ENCODE measurements at places on chromosomes 1 and 21.

GRCh38 chr21:38908537-38908936, 102.8 kb downstream of the ETS2 start:
- DNase-seq: no peak

GRCh38 chr1:234484991-234485739, 6.2 kb upstream of the TARBP1 start:
- DNase-seq: peak; percentile 63

DNA sequence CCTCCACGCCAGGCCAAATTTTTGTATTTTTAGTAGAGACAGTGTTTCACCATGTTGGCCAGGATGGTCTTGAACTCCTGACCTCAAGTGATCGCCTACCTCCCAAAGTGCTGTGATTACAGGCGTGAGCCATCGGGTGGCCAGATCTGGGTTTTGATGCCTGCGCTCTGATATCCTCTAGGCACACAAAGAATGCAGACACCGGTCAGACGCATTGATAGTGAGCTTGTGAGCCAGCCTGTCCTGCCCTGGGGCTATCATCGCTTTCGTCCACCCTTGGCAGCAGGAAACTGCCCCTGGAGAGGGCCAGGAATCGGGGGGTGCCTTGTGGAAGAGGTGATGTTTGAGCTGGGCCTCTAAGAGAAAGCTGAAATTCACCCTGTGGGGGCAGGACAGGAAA, 4.0 kb downstream of the FBLIM1 start:
- no peak for DNase-seq

DNA sequence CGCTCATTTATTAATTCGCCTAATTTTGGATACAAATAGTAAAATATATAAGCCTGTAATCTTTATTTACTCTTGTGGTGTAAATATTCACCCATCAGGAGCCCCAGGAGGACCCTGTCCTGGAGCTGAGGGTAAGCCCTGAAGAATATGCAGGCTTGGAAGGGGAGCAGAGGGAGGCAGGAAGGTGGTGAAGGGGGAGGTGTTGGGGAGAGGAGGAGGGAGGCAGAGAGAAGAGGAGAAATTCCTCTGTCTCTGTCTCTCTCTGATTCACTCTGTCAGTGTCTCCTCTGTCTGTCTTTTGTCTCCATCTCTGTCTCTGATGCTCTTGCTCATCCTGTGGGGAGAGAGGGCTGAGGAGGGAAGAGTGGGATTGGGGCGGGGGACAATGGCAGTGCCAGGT, 2.8 kb upstream of the C4BPB start:
- DNase-seq: peak; percentile 53

DNA sequence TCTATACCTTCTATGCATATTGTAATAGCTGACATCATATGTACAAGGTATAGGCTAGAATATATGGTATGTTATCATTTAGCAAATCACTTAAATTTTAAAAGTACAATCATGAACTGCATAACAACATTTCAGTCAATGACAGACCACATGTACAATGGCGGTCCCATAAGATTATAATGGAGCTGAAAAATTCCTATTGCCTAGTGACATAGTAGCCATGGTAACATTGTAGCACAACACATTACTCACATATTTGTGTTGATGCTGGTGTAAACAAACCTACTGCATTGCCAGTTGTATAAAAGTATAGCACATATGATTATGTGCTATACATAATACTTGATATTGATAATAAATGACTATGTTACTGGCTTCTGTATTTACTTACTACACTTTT, 8.9 kb downstream of the RAB3B start:
- no peak for DNase-seq

- no peak for DNase-seq
These were observed 27.3 kb upstream of the RLF start for GRCh38 chr1:40133839-40134238.

DNA sequence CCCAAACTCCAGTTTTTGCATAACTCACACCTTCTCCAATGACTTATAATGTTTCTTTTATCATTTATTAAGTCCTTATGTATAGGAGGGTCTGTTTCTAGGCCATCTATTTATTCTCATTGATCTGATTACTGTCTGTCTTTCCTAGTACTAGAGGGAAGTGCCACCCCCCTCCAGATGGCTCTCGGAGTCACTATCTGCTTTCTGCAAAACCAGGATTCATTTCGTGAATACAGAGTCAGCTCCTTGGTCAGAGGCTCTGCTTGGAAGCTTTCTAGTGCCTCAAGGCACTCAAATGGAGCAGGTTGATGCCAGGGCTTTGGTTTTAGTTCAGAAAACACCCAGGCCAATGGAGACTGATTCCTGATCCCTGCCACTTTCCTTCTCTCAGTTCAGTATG, 102.3 kb upstream of the CD34 start:
- no peak for DNase-seq

DNA sequence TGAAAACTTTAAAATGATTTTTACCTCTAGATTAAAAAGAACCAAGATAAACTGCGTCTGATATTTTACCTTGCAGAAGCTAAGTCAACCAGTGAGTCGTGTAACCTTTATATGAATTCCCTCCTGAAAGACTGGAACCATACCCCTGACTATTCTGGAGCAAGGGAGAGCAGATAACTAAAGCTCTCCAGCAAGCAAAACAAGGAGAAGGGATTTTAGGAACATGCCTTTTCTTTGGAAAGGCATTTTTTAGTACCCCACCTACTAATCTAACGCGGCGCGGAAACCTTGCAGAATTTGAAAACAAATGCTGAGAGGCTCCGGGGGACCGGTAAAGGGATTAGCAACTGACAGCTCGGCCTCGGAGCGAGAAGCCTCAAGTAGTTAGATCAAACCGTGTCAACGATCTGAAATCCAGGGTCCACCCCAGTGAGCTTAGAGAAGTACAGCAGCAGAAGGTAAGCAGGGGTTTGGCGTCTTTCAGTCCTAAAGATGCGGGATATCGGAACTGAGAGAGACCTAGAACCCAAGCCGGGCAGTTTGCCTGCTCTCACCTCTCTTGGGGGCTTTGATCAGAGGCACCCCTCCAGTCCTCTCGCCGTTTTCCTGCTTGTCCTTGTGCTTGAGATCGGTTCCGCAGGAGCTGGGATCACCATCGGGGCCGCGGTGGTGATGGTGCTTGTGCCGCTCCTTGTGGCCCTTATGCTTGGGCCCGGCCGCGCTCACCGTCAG, 954 bp downstream of the RSBN1 start:
- peak; percentile 86 for DNase-seq

DNA sequence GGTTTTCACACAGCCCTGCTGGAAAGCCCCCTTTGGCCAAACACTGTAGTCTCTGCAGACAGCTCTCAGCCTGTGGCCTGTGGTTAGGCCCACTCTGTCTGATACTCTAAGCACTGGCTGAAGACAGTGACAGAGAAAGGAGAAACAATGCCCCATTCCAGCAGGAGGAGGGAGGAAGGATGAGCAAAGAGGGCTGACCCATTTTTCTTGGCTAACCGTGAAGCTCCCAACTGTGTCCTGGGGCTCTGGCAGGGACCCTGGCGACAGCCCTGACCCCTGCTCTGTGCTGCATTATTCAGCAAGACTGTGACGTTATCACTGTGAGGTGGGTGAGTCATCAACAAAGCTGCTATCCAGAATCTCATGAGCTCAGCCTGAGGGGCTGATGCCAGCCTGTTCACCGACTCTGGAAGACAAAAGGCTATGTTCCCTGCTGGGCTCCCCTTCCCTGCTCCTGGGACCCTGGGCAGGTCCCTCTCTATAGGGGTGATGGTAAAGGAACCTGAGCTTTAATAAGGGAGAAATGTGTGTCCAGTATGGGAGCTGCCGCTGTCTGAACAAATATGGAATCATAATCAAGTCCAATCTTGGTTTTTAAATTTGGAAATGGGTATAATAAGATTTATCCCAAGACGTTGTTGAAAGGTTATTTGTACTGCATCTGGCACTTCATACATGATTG, 107.0 kb downstream of the RHOU start:
- DNase-seq: peak; percentile 71

- DNase-seq: no peak
These were observed 626.9 kb upstream of the ADGRL4 start for GRCh38 chr1:79633456-79633855.

DNA sequence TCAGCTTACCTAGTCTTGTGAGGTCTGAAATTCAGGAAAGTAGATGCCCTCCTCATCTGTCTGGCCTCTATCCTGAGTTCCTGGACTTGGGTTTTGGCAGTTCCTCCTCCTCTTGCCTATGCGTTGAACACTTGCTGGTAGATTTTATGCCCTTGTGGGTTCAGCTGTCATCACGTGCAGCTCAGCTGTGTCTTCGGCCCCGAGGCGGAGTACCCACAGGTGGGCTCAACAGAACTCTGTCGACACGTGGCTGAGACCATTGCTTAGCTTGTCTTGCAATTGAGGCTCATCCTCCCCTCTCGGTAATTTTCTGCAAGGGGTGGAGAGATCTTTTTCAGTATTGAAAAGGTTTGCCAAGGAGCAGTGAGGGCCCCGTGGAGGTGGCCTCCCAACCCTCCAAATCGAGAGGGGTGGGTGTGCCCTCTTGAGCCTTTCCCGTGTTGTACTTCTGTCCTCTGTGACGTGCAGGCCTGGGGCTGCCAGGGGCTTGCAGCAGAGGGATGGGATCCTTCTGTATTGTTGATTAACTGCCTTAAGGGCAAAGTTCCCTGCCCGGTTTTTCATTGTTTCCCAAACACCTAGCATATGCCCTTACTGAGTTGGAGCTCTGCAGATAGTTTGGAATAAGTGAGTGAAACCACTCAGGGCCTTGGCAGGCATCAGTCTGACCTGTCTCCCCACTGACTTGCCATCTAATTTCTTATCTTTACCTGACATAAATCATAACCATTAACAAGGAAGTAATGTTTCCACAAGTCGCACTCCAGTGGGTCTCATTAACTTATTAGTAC, 2.9 kb downstream of the CENPS start:
- no peak for DNase-seq

GRCh38 chr1:35866991-35867390, 16.0 kb upstream of the AGO1 start:
- DNase-seq: no peak

GRCh38 chr1:84711121-84711520, 20.9 kb upstream of the SSX2IP start:
- no peak for DNase-seq

- peak; percentile 58 for DNase-seq
These were observed 1.2 kb upstream of the CHD5 start for GRCh38 chr1:6181347-6181770.

- peak; percentile 72 for DNase-seq
These were observed 52.1 kb downstream of the OBSCN start for GRCh38 chr1:228259951-228260350.

DNA sequence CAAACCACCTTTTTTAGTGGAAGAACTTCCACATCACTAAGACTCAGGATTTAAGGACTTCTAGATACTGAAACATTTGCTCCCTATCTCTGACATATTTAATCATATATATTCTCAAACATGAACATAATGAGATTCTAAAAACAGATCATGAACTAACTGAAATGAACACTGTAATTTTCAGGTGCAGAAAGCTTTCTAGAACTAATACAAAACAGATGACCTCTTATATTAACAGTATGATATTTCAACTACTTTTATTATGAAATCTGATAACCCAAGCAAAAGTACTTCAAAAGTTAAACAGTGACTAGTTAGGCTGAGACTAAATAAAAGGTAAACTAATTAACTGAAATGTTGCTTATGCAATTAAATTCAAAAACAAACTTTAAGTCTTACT, 157.5 kb downstream of the COP1 start:
- no peak for DNase-seq

DNA sequence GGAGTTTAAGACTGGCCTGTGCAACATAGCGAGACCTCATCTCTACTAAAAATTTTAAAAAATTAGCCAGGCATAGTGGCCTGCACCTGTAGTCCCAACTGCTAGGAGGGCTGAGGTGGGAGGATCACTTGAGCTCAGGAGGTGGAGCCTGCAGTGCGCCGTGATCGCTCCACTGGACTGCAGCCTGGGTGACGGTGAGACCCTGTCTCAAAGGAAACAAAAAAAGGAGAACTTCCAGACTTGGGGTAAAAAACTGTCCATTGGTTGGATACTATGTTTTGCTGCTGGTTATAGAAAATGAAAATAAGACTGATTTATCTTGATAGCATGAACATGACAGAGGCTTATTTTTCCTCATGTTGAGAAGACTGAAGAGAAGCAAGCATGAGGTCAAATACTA, 79.4 kb downstream of the WDR4 start:
- DNase-seq: peak; percentile 41

DNA sequence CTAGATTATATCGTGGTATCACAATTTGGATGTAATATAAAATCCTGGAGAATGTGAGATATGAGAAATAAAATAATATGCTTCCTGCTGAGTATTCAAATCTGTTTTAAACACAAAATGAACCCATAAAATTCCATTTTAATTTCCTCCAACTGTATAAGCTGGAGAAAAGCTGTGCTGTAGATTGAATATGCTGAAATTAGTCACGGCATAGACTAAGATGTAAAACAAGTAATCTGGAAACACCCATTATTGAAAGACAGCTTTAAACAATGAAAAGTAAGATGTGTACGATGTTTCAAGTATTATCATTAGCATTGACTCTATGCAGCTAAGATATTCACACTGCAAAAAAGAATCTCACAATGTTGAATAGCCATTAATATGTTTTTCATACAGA, 403.4 kb upstream of the BRINP3 start:
- DNase-seq: no peak

DNA sequence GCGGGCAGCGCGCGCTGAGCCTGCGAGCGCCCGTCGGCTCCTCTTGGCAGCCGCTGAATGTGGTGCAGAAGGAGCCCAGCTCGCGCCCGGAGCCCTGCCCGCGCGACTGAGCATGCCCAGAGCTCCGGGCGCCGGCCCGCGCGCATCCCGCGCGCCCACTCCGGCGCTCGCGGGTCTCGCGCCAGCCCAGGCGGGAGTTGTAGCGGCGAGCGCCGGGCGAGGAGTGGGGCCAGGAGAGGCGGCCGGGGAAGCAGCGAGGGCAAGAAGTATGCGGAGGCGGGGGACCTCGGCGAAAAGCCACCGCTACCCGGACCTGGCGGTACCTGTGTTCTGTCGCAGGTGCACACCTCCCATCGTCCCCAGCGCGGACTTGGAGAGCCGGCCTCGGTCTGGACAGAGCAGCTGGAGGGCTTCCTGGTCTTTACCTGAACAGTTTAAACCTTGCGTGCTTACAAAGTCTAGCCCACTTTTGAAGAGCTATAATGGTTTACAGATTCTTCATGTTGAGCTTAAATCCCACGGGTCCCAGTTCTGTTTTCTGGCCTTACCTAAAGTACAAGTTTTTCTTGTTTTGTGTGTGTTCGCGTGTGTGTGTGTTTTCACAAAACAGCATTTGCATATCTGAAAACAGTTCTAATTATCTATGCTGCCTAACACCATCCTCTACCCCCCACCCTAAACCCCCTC, at the start of gene DDAH1:
TSS of gene DDAH1 (minus strand) at position 61 of the 687 bp plus-strand sequence. CDS start 114 bp downstream, outside the sequence.
- peak; percentile 86 for DNase-seq

- peak; percentile 86 for DNase-seq
These were observed 3.1 kb upstream of the SIM2 start for GRCh38 chr21:36695671-36696389.

- peak; percentile 66 for DNase-seq
These were observed 117.5 kb downstream of the PRDM16 start for GRCh38 chr1:3186526-3186921.

DNA sequence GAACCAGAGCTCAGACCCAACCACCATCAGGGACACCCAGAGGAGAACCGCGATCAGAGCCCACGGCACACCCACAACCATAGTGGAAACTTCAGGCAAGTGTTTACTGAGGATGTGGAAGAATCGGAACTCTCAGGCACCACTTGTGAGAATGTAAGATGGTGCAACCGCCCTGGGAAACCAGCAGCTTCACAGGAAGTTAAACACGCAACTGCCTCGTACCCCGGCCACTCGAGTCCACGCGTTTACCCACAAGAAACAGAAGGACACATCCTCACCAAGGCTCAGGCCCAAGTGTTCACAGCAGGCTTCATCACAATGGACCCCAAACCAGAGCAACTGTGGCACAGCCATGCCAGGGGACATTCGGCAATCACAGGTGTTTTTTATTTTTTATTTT, 51.4 kb upstream of the COL6A2 start:
- no peak for DNase-seq

GRCh38 chr1:161008869-161009510, 12.0 kb downstream of the F11R start:
- no peak for DNase-seq
